Naive B cell (primary cell): ENCODE measurements at places on chromosomes 16 and 17.
A peak's percentile ranks its signal among the peaks of the same experiment; 100 is the strongest.

DNA sequence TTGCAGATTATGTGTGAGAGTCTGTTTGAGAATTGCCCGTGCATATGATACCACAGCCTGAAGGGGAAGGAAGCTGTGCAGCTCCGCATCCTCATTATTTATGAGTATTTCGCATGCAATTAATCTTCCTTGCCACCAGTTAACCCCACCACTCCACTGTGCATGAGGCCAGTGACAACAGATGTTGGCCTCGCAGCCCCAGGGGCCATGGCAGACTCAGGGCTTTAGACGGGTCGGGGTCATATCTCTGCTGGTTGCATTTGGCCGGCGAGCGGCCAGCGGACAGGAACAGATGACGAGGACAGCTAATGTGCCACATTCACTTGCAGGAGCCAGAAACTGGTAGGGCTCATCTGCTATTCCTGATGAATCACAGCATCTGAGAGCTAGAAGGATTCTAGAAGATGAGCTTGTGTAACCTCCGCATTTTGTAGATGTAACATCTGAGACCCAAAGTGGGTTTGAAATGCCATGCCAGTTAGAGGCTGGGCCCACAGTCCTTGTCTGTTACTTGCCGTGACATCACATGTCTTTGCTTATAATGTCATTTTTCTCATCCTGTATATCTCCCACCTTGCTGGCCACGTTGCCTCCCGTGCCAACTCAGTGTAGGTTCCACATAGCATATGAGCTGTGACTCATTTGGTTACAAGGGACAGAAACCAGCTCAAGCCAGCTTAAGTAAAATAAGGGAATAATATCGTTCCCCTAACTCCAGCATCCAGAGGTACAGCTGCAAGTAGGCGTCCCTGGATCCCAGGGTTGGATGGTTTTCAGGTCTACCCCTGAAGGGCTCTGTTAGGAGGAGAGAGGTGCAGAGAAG is 137.2 kb downstream of the SNX29 start:
- no peak for DNase-seq
- no peaks in the 10 kb centered on the region for H3K27me3 ChIP-seq
- H3K27ac ChIP-seq = no peak overlapping the region
- no peak overlapping the region for H3K4me3 ChIP-seq
- H3K36me3 ChIP-seq = no peaks in the 10 kb centered on the region
- H3K4me1 ChIP-seq = peaks cover 34% of the 10 kb centered on the region

DNA sequence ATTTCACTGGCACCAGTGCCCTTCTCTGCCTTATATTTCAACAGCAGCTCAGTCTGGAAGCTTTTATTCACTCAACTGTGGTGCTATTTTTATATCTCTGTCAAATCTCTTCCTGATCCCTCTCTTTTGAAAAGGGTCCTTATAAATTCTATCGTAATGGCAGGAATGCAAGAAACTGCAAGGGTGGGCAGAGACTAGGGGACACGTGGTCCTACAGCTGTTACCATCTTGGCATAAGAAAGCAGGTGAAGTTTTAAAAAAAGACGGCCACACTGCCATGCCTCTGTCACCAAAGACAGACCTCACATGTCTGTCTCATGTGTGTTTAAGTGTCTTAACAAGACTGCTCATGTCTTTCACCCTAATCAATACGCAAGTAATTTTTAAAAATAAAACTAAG is 368.4 kb upstream of the CDH11 start:
- no peak for DNase-seq
- no peaks in the 10 kb centered on the region for H3K4me1 ChIP-seq
- no peak overlapping the region for H3K4me3 ChIP-seq
- no peaks in the 10 kb centered on the region for H3K36me3 ChIP-seq
- H3K27me3 ChIP-seq = no peaks in the 10 kb centered on the region

GRCh38 chr17:83203472-83204221 is 124.2 kb downstream of the METRNL start:
- H3K4me1 ChIP-seq = peaks cover 28% of the 10 kb centered on the region
- no peaks in the 10 kb centered on the region for H3K27me3 ChIP-seq
- no peaks in the 10 kb centered on the region for H3K36me3 ChIP-seq

DNA sequence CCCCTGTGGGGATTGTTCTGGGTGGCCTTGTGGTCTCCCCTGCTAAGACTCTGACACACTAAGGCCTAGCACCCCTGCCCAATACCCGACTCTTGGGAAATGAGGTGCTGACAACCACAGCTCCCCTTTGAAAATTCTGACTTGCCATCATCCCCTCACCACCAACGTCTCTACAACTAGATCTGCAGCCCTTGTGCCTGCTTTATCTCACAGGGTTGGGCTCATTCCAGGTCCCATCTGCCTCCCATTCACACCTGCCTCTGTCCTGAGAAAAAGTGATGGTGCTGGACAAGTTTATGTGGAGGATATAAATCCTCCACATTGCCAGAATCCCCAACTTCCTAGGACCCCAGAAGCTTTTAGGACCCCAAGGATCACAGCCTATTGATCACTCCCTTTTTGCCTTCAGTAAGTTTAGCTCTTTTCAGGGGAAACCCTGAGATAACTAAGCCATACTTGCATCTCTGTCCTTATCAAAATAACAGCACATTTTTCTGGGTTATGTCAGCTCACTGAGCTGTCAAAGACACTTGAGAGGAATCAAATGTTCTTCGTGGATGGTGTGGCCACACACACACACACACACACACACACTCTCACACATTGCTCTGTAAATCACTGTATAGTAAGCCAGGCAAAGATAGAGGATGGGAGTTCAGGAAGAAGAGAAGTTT is 136.8 kb upstream of the CES5A start:
- no peak for DNase-seq
- no peaks in the 10 kb centered on the region for H3K36me3 ChIP-seq
- H3K4me1 ChIP-seq = no peaks in the 10 kb centered on the region
- no peak overlapping the region for H3K4me3 ChIP-seq
- no peak overlapping the region for H3K27ac ChIP-seq
- H3K27me3 ChIP-seq = peaks cover 43% of the 10 kb centered on the region

- no peaks in the 10 kb centered on the region for H3K36me3 ChIP-seq
- peaks cover 25% of the 10 kb centered on the region for H3K4me1 ChIP-seq
- peak; percentile 24 for DNase-seq
- no peak overlapping the region for H3K27ac ChIP-seq
- H3K4me3 ChIP-seq = no peak overlapping the region
Observed at GRCh38 chr16:85718682-85719081, 29.9 kb upstream of the GINS2 start.
